ENCODE measurements at places on chromosomes 12 and 14.
A peak's percentile ranks its signal among the peaks of the same experiment; 100 is the strongest.

DNA sequence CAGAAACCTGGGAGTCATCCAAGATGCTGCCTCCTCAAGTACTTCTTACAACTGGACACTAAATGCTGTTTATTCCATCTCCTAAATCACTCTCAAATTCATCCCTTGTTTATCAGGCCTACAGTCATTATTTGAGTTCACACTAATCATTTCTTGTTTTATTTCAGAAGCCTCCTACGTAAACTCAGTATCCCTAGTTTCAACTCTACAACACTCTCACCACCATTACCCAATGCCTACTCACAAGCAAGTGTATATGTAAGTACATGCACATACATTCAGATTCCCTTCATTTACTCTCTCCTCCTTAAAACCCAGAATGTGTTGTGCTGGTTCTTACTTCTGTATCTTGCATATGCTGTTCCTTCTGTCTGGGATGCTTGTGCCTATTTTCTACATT lies 43.0 kb downstream of the DDHD1 start:
- no peak for DNase-seq

DNA sequence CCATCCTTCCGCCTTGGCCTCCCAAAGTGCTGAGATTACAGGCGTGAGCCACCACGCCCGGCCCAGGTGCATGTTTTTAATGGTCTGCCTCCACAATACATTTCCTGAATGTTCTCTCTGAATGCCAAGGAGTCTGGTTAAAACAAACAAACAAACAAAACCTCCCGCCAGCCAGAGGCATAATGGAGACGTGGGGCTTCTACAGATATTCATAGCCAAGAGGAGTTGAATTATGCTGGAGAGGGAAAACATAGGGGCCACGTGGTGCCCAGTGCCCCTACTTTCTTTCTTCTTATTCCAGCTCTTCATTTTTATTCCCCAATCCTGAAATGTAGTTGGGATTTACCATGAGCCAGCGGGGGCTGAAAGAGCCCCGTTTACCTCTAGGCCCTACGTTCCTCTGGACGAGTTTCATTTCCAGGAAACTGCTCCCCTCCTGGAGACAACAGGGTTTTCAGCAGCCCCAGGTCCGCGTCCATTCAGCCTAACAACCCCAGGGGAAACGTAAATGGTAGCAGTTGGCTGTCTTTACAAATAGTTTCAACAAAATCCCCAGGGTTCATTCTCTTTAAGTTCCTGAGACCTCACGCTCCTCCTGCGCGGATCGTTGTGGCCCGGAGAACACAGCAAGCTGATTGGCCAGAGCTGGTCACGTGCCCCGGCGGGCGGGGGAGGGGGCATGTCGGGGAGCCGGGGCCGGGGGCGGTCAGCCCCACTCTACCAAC lies 108.5 kb upstream of the ESRRB start:
- DNase-seq: peak; percentile 1

GRCh38 chr12:28536088-28536487 lies 345.8 kb downstream of the CCDC91 start:
- peak; percentile 37 for DNase-seq

GRCh38 chr12:128823216-128823915 lies 392 bp downstream of the SLC15A4 start:
- DNase-seq: no peak

DNA sequence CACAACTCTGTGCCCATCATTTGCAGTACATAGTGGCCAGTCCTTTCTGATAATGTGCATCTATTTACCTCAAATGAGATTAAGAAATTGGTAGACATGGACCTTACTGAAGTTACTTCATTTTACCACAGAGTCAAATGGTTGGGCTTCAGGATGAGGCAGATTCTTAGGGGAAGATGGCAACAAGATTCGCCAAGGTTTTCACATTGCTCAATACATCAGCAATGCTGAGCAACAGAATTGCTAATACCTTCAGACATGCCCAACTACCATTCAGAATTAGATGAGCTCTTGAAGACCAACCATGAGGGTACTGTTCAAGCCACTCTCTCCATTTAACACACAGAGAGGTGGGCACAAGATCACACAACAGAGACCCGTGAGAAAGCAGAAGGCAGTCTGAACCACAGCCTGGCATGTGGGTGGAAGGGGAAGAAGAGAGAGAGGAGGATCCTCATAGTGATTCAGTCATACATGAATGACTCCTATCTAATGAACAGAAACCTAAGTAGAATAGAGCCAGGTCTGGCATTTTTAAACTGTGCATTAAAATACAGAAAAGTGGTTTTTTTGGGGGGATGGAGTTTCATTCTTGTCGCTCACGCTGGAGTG lies 28.5 kb downstream of the CPM start:
- no peak for DNase-seq

- no peak for DNase-seq
Measured at GRCh38 chr12:54053751-54054741, at the start of gene HOXC4. HOXC4 (plus strand) TSS chr12:54053835; CDS start chr12:54053923, 88 bp downstream.

DNA sequence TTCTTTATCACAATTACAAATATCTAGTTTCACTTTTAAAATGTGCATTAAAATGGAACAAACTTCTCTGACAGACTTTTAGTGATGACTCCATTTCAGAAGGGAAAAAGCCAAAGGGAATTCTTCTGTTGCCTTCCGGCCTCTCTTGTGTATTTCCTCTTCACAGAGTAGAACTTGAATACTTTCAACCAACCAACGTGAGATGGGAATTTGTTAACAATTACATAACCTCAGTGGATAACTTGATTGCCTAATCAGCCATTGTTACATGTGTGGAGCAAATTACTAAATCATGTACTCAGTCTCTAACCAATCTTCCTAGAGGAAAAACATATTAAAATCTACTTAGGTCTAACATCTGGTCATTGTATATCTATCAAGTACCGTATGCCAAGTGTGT lies 291.1 kb downstream of the SYT1 start:
- DNase-seq: peak; percentile 17

DNA sequence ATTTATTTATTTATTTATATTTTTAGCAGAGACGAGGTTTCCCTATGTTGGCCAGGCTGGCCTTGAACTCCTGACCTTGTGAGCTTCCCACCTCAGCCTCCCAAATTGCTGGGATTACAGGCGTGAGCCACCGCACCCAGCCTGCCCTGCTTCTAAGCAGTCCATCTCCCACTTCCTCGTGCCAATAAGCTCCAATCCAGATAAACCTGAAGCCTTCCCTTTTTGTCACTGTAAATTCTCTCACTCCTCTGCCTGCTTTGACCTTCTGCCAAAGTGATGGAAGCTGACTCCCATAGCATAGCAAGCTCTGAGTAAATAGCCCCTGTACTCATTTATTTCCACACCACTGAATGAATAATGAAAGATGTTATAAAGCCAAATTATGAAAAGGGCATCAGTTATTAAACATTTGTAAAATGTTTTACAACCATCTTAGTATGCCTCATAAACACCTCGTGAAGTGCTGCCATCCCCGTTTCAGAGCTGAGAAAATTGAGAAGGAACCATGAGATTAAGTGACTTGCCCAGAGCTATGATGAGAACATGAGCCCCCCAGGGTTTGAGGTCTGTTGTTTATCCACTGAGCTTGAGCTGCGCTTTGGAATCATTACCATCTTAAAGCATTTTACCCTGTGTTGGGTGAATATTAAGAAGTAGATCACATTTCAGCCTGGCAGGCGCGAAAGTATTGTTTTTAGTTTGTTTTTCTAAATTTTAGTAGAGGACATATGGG lies 30.4 kb downstream of the MANSC1 start:
- no peak for DNase-seq

Measured in fibroblast of skin of left biceps (primary cell).